ENCODE measurements at places on chromosomes 16 and 17. TPM values are rescaled to one million over a fixed set of nuclear protein-coding genes. Genes with fewer than 3 reads are reported as not detected.
A peak's percentile ranks its signal among the peaks of the same experiment; 100 is the strongest.

DNA sequence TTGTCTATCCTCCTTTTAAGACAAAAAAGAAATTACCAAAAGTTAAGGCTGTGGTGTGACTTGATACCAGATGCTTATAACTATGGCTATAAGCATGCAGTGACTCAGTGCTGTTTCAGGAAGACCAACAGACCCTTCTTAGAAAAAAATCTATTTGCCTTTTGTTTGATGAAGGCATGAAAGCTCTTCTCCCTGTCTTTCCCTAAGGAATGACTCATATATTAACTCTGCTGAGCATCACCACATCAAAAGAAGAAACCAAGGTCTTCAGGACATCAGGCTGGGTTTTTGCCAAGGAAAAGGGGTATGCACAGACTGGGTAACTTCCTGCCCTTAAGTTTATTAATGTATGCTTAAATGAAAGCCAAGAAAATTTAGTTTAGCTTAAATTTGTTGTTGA is 47.1 kb downstream of the VMP1 start:
- DNase-seq, result no peak

- no peak for DNase-seq
Measured at GRCh38 chr16:20241321-20241720, 86.0 kb downstream of the GP2 start.

The CLEC18A gene
- polyA plus RNA-seq, result 2.6 TPM

DNA sequence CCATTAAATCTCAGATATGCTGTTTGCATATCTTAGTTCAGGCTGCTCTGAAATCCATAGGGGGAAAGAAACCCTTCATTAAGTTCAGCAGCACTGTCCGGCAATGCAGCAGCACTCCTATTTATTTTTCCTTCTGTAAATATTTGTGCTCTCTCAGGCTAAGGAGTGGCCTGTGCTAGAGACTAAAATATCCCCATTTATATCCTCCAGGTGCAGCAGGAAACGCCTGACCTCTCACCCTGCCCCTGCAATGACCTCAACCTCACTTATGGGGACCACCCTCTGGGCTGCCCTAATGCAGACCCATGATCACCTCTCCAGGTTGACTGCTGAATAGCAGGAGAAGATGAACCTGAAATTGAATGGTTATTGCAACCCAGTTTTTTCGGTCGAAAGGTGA is 165.0 kb upstream of the ELAC2 start:
- DNase-seq, result no peak

The ARMC7 gene
- polyA plus RNA-seq, result 14.8 TPM

GRCh38 chr16:78005881-78006280 is 16.5 kb upstream of the CLEC3A start:
- no peak for DNase-seq

- peak; percentile 24 for DNase-seq
Measured at GRCh38 chr16:22970209-22970865, 156.4 kb downstream of the HS3ST2 start.

The AXIN1 gene
- 17.0 TPM for polyA plus RNA-seq
